ENCODE measurements at places on chromosomes 5 and 9.
A peak's percentile ranks its signal among the peaks of the same experiment; 100 is the strongest.

DNA sequence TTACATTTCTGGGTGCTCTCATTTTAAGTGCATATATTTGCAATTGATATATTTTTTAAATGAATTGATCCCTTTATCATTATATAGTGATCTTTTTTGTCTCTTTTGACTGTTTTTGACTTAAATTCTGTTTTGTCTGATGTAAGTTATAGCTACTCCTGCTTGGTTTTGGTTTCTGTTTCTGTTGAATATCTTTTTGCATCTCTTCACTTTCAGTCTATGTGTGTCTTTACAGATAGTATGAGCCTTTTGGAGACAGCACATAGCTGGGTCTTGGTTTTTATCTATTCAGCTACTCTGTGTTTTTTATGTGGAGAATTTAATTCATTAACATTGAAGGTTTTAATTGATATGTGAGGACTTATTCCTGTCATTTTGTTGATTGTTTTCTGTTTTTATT lies 311.3 kb downstream of the SPATA31D1 start:
- DNase-seq: no peak

DNA sequence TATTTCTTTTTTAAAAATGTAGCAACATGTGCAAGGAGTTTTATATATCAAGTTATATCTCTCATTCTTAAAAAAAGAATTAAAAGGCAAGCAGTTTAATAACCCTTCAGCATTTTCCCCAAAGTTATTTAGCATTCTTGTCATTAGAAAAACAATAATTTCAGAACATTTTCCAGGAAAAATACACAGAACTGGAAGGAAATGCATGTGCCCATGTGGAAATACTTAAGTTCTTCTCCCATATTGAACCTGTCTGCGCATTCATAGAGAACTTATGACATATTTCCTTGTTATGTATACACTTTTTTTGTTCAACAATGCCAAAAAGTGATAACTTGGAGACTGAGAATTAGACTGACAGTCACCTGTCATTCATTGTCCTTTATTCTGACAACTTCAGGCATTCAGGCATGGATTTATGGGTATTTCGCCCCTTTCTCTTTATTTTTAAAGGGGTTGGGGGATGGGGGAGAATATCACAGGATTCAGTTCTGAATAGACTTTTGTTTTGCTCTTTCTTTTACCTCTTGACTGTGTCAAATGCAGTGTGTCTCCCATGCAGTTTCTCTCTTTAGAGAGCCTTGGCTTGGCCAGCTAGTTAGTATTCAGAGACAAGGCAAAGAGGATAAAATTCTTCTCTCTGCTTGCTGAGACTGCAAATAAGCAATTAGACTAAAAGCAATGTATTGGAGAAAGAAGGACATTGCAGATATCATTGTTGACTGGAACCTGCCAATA lies 701.0 kb downstream of the NR2F1-AS1 start:
- no peak for DNase-seq

- no peak for DNase-seq
Observed at GRCh38 chr5:159525117-159525516, 194.8 kb upstream of the IL12B start.

DNA sequence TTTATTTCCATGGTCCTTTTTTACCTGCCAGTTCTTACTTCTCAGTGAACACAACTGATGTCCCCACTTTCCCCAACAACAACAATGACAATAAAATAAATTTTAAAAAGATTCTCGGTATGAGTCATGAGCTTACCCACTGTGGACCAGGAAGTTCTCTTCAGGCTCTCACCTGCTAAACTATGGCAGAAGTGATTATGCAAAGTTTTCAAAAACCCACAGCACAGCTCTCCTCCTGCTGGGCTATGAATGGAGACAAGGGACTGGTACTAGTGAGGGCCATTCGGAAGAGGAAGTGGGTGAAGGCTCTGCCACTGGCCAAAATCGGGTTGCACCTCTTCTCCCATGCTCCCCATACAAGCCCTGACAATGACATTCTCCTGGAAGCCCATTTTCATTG lies 429.4 kb downstream of the PIK3R1 start:
- no peak for DNase-seq

GRCh38 chr5:16179511-16179935 lies at the start of gene MARCHF11:
Gene MARCHF11 (minus strand): TSS chr5:16179791. CDS start chr5:16179575, 216 bp downstream.
- DNase-seq: no peak

- DNase-seq: no peak
Observed at GRCh38 chr5:15234366-15234765, 265.6 kb upstream of the FBXL7 start.

DNA sequence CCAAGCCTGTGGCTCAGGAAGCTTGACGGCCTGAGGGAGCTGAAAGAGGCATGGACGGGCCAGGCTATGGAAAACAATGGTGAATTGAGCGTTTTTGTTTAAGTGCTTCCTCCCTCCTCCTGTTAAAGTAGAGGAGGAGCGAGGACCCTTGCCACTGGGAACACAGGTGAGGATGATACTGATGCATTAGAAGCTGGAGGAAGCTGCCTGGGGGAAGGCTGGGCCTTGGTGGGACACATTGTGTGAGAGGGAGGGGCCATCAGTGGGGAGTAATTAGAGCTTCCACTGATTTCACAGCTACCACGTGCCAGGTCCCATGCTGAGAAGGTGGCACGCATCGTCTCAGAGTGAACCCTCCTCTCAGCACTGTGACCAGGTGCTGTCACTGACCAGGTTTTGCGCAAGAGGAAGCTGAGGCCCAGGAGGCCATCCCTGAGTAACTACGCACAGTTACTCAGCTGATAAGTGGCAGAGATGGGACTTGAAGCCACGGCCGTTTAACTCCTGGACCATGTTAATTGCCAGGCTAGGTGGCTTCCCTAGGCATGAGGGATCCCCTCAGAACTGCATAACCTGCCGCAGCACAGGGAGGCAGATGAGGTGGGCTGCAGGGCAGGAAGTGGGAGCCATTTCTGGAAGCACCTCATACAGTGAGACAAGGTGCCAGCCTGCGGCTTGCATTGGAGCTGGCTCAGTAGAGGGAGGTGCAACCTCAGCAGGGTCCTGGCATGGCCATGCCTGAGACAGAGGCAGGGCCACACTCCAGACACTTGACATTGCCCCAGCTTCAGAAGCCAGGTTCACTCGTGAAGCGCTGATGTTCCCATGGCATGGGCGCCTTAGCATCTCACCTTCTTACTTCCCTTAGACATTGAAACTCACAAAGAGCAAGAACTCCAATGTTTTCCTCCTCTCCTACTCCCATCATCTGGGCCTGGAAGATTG lies 195.3 kb upstream of the MVB12B start:
- DNase-seq: no peak

GRCh38 chr5:10246761-10247160 lies 2.9 kb downstream of the ATPSCKMT start:
- DNase-seq: no peak

DNA sequence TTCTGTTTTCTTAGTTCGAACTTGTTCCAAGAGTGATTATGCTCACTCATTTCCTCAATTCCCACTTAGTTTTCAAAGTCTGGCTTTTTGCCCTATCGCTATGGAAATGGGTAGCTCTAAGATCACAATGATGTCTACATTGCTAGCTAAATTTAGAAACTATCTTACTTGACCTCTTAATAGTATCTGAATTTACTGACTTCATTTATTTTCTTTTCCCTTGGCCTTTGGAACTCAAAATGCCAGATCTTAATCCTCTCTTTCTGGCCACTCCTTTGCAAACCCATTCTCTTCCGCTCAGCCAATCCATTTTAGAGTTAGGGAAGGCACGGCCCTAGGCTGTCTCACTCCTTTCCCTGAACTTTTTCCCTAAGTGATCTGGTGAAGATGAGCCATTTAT lies 137.0 kb downstream of the FER start:
- no peak for DNase-seq

- no peak for DNase-seq
Observed at GRCh38 chr5:143498821-143499220, 95.3 kb upstream of the NR3C1 start.

DNA sequence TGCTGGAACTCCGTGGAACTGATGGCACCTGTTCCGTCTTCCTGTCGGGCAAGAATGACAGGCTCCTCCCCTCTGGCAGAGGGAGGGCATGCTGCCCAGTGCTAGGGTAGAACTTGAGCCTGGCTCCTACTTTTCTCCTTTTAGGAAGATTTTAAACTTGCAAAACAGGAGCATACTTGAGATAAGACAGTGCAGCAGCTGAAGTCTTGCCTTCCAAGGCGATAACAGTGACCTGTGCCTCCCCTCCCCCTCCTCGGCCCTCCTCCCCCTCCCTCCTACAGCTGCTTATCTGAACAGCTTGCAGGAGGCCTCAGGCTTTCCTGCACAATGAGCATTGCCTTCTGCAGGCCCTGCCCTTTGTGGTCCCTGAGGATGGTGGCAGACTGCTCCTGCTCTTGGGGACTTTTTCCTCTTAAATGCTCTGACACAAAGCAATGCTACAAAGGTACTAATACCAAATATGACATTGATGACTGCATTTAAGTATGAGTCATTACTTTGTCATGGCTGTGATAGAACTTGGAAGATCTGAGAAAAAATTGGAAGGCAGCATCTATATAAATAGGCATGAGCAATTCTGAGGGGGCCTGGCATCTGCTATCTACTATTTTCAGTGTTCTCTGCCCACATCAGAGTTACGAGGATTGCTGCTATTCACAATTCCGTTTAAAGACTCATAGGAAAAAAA lies 2.0 kb downstream of the GADD45G start:
- DNase-seq: peak; percentile 25

DNA sequence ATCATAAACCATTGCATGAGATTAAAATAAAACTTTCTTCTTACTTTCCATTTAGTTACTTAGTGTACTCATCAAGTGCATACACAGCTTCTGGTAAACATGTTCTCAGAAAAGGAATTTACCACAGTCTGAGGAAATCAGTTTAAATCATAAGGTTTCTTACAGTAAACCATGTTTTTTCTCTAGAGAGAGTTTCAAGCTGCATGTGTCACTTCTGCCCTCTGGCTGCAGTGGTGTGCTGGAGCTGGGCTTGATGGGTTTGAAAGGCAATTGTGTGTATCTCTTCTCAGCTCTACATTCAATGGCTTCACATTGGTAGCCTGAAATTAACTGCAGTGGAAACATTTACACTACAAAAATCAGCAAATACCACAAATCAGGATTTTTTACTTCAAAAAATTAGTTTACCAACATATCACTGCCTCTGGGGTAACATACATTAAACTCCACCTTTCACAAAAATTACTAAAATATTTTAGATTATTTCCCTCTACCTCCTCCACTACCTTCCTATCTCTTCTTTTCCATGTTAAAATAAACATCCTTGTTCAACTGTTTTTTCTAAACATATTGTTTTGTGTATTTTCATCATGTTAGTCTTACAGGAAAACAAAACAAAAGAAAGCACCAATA lies 414.3 kb downstream of the ANXA1 start:
- no peak for DNase-seq

DNA sequence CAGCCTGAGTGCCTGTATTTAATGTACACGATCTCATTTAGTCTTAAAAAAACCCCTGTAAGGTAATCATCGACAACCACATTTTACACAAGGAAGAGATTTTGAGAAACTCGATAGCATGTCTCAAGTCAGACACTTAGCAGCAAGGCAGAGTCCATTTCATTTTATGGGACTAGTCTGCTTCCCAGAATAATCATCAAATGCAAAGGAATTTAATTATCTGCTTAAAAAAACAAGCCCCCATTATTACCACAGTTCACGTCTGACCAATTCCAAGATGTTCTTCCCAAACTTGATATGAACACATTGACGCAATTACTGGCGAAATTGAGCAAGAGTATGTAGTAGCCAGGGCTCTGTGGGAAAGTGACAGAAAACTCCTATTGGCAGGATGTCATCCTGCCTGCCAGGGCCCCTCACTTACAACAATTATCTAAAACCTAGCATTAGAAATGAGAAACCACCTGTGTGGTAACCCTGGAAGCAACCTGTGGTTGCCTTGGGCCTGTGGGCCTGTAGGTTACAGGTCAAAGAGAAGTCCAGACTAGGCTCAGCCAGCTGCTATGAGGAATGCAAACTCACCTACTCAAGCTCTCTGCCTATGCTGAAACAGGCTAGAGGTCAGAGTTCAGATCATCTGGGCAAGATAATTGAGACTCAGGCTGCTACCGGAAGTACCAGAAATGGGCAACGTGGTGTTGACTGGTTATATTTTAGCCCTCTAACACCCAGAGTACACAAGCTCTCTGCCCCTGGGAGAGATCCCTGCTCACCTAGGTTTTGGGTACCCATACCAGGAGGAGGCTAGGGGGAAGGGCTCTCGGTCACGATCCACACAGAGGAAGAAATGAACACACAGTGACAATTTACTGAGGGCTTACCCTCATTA lies 1.6 kb downstream of the B4GALT1 start:
- DNase-seq: no peak

- DNase-seq: no peak
Observed at GRCh38 chr9:122444041-122444733, 33.5 kb downstream of the OR1J1 start.

GRCh38 chr5:143664623-143665022 lies 147.3 kb upstream of the HMHB1 start:
- no peak for DNase-seq

- no peak for DNase-seq
Observed at GRCh38 chr9:14992516-14992915, 82.3 kb upstream of the FREM1 start.

DNA sequence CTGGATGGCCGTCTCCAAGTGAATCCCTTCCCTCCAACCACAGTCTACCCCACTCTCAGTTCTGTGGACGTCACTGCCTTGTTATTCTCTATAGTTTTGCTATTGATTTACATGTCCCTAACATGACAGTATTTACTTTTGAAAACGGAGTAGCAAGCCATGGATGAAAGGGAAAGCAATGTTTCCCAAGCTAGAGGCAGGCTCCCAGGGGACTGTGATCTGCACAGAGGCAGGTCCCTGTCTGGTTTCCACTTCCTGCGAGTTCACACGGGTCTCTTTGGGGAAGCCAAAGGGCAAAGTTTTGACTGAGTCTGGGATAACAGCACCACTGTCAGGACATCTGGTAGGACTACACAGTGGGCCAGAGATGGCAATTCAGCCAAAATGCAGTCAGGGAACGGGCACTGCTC lies 12.7 kb downstream of the C9orf153 start:
- DNase-seq: no peak

- no peak for DNase-seq
Observed at GRCh38 chr5:83703059-83703458, 17.6 kb downstream of the HAPLN1 start.

DNA sequence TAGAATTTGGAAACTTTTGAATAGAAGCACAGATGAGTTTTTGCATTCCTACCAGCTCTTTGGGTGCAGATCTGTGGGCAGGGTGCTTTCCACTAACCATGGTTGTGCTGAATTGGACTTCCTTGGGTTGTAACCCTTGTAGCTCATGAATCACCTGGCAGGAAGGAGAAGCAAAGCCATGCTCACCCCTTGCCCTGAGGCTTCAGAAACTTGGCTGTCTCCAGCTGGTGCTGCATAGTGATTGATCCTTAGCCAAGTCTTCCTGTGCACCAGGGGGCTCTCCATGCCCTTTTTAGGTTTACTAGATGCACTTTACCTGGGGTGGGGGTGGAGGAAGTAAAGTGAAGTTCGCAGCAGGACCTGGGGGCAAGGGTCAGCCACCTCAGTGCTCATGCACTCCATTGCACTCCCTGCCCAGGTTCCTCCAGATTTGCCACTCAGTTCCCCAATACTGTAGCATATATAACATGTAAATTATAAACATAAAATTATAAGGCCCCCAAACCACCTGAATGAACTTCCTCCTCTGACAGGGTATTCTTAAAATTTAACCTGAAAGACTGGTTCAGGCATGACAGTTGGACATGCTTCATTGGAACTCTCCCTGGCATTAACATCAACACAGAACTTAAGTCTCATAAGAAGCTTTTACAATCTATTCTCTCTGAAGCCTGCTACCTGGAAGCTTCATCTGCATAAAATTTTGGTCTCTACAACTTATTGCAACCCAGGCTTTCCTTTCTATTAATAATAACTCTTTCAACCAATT lies 25.8 kb upstream of the IFNA14 start:
- no peak for DNase-seq

GRCh38 chr5:168305281-168305680 lies 13.8 kb downstream of the WWC1 start:
- DNase-seq: no peak

GRCh38 chr5:101278011-101278687 lies 375.1 kb upstream of the ST8SIA4 start:
- DNase-seq: no peak

Measured in stimulated activated CD4-positive, alpha-beta T cell treated with anti-CD3 and anti-CD28 coated beads, Interleukin-1b, Interleukin-23, amount 100 ng/mL, for 24 hours (primary cell).